ENCODE measurements at places on chromosomes 2 and 18.

DNA sequence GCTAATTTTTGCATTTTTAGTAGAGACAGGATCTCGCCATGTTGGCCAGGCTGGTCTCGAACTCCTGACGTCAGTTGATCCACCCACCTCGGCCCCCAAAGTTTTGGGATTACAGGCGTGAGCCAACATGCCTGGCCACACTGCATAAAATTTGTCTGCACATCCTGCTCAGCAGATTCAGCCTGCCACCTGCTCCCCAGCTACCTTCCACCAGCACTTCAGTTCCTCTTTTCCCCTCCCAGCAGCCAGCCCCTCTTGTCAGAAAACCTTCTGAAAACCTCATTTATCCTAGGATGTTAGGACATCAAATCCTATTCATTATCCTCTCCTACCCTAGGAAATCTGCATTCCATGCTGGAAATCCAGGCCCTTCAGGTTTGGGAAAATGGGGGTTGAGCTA is 99.4 kb upstream of the STPG4 start:
- DNase-seq, result no peak

GRCh38 chr2:137522620-137523011 is 441.7 kb upstream of the HNMT start:
- DNase-seq, result no peak

- no peak for DNase-seq
Measured at GRCh38 chr2:9498210-9498609, 23.9 kb downstream of the IAH1 start.

DNA sequence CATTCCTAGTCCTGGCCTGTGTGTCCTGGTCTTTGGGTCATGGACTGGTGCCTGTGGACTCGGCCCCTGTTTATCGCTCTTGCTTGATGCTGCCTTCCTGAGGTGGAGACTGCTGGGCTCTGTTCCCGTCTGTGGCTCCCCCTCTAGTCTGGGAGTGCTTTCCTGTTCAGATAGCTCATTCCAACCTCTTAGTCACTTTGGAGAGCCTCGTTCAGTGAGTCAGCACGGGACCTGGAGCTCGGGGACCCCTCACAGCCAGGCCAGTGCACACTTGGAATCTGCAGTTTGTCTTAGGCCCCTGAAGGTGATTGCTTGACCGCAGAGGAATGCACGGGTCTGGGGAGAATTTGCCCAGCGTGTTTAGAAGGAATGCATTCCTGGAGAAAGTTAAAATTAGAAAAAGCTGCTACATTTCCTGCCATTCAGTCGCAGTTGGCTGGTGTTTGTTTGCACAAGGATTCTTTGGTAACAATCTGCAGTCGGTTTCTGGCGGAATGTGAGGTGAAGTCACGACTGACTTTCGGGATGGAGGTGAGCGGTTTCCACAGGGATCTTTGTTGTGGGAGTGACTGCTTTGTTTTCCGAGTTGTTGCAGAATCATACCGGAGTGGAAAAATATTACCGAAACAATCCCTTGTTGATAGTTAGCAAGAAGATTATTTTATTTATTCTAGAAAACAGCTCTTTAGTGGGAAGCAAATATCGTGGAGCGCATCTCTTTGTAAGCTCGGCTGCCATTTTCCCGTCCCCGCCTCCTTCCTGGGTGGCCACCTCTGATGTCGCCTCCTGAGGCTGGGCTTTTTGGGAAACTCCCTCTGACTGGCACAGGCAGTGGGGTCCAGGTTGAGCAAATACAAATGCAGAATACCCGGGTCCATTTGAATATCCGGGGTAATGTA is 29.6 kb downstream of the SH3BP4 start:
- no peak for DNase-seq

DNA sequence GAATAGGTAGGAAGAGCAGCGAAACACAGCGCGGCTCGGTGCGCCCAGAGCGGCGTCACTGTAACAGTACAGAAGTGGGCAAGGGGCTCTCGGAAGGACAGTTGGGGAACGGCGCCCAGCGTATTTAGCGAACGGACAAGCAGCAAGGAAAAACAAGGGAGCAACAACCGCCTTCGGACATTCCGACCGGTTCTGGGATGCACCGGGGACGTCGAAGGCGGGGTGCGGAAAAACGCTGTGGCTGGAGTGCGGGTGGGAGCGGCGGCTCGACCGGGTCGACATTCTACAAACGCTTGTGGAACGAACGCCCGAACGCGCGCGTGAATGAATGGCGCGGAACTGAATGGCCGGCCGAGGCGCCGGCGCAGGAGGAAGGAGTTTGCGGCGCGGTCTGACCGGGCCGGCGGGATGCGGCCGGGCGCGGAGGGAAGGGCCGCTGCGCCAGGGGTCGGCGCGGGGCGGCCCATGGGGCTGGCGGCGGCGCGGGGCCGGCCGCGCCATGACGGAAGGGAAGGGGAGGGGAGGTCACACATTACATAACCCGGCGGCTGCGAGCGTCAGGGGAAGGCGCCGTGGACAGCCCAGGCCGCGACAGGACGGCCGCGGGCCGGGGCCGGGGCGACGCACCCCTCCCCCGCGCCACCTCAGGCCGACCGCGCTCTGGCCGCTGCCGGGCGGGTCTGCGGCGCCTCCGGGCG is 605 bp downstream of the REV1 start:
- no peak for DNase-seq

DNA sequence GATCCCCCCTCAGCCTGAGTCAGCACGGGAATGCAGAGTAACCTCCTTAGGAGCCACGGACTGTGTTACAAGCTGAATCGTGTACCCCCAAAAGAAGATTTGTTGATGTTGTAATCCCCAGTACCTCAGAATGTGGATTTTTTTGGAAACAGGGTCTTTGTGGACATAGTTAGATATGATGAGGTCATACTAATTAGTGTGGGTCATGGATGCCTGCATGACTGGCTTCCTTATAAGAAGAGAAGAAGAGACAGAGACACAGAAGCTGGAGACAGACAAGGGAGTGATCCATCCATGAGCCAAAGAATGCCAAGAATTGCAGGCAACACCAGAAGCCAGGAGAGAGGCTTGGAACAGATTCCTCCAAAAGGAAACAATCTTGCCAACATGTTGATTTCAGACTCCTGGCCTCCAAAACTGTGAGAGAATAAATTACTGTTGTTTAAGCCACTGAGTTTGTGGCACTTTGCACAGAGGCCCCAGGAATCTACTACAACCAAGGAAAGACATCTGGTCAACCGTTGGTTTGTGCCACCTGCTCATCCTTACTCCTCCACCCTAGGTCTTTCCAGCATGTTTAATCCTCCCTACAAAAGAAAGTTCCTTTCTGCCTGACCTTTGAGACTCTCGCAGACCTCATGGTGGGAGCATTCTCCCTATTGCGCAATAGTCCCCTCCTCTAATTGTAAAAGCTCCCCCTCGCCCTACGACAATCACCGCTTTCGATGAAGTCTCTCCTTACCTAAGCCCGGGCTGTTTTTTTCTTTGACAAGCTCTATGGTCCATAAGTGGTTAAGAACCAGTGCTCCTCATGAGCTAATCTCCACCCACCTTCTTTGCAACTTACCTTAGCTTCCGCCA is 91.6 kb downstream of the DNER start:
- DNase-seq, result no peak

- DNase-seq, result peak; percentile 31
Measured at GRCh38 chr18:47748847-47749599, 181.4 kb downstream of the SMAD2 start.

- DNase-seq, result no peak
Measured at GRCh38 chr2:152600051-152600657, 117.1 kb downstream of the PRPF40A start.

DNA sequence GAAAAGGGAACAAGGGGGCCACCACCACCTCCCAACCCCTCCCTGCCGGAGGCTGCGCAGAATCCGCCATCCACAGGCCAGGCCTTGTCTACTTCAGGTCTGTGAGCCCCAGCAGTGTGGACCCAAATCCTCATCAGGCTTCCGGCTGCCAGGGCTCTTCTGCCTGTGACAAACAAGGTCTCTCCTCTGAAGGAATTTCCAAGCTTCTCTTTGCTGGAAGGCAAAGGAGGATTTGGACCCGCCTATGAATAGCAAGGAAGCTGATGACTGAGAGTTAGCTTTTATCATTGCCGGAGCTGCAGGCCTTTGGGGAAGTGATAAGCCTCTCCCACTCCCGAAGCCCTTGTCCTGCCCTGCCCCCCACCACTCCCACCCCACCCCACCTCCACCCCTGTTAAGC is 93.7 kb upstream of the SH3BP4 start:
- DNase-seq, result no peak

DNA sequence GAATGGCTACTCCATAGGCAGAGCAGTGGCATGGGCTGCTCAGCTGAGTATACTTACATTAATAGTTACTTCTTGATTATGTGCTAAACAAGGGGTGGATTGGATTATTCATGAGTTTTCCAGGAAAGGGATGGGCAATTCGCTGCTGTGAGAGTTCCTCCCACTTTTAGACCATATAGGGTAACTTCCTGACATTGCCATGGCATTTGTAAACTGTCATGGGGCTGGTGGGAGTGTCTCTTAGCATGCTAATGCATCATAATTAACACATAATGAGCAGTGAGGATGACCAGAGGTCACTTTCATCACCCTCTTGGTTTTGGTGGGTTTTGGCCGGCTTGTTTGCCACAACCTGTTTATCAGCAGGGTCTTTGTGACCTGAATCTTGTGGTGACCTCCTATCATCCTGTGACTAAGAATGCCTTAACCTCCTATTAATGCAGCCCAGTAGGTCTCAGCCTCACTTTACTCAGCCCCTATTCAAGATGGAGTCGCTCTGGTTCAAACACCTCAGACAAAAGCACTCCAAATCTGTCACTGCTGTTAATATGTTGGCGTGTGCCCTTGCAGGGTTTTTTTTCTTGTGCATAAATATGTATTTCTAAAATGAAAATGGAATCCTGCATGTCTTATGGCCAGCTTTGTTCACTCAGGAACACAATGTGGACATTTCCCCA is 56.0 kb downstream of the CYBRD1 start:
- no peak for DNase-seq

- DNase-seq, result no peak
Measured at GRCh38 chr2:33207151-33207740, 260.5 kb downstream of the LTBP1 start.

GRCh38 chr2:30361751-30362394 is 85.2 kb upstream of the LCLAT1 start:
- DNase-seq, result no peak

- DNase-seq, result no peak
Measured at GRCh38 chr2:190583507-190584337, 49.2 kb upstream of the NEMP2 start.

DNA sequence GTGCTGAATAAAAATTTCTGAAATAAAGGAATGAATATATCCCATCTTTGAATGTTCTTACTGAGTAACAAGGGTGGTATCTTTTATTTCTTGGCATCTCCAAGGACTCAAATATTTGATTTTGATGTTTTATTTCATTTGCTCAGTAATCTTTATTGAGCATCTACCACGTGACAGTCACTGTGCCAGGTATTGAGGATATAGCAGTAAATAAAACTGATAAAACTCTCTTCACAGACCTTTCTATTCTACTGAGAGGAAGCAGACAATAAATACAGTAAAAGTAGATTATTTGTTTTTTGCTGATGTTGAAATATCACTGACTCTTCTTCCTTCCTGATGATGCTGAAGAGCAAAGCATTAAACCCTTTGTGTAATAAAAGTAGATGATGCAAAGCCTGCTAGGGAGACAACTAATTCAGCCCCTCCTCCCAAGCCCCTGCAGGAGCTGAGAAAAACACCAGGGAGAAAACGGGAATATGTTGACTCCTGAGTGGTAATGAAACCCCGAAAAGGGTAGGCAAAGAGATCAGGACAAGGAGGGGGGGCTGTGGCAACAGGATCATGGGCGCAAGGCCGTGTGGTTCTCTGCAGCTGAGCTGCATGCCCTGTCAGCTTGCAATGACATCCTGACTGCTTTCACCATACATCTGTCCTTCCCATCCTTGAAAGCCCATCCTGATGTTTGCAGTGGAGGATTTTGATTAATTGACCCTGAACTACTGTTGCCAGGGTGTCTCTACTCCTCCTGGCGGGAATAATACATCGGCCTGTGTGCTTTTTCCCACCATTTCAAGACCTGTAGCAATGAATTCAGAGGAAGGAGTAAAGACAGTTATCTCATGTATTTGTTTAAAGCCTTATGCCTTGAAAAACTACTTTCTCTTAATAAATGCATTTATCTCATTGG is 117.4 kb downstream of the EML6 start:
- no peak for DNase-seq

GRCh38 chr2:158378926-158379325 is 77.6 kb downstream of the CCDC148 start:
- no peak for DNase-seq

- DNase-seq, result no peak
Measured at GRCh38 chr2:43898134-43898837, 59.5 kb downstream of the ABCG8 start.

DNA sequence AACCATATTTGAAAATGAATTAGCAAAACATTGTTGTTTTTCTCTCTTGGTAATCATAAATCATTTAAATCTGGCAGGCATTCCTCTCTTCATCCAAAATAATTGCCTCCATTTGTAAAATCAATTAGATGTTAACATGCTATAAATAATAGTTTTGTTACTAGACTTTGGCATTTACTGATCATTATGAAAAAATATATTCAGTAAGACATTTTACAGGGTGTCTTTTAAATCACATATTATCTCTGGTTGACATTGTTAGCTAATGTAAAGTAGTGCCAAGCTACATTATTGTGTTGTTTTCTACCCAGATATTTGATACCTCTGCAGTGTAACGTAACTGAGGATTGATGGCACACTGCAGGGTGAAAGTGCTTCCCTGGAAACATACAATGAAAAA is 31.8 kb upstream of the DLX1 start:
- no peak for DNase-seq

DNA sequence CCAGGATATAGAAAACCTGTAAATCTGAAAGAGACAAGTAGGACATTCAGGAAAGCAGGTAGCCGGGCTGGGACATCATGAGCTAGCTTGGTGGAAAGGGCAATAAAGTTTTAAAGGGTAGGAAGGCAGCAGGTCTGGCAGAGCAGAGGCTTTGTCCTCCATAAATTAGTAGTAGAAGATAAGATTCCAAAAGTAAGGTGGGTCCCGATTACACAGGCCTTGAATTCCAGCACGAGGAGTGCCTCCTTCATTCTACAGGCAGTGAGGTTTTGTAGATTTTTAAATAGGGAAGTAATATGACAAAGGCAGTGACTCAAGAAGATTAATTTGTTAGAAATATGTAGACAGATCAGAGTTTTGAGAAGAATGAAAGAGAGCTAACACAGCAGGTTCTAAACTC is 160.7 kb downstream of the DTNB start:
- DNase-seq, result no peak

DNA sequence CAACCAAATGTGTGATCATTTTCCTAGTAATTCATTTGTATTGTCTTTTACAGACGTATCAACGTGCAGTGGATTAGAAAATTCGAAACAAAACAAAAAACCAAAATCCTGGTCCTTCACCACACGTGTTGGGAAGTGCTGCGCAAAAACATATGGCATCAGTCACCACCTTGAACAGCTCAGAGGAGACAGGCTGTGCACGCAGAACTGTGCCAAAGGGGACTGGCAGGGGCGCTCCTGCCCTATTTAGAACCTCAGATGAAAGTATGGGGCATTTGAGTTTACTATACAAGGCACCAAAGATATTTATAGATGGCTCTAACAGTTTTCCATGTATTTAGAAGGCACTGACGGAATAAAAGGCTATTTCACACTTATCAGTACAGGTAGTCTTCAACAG is 42.3 kb downstream of the NOL10 start:
- DNase-seq, result no peak
